ENCODE measurements at places on chromosomes 12 and 14.

DNA sequence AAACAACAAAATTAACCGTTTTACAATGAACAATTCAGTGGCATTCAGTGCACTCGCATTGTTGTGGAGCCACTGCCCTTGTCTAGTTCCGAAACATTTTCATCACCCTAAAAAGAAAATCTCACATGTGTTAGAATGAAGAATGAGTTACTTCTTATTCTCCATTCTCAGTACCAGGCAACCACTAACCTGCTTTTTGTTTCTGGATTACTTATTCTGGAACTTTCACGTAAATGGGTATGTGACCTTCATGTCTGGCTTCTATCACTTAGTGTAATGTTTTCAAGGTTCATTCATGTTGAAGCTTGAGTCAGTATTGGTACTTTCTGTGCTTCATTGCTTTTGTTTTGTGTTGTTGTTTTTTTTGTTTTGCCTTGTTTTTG is 15.6 kb downstream of the RCOR1 start:
- DNase-seq: no peak

DNA sequence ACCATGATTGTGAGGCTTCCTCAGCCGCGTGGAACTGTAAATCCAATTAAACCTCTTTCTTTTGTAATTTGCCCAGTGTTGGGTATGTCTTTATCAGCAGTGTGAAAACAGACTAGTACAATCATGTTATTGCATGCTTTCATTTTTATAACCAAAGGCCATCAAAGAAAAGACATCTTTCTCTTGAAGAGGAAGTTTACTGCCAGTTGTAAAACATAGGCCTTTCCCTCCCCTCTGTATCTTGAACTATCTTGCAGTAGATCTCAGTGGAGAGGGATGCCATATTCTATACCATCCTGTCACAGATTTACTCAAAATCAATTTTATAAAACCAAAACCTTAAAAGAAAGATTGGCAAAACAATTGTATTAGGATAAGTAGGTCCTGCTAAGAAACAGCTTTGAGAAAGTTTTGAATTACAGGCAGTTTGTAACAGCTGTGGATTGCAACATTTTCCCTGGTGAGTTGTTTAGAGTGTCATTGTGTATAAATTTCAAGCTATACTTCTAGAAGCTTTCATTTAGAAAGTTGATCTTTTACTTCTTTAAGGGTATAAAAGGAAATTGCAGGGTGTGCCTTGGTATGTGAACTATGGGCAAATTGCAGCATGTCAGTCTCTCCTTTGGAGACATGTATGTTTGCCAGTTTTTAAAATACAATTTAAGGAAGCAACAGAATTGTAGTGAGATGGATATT is 128.0 kb downstream of the ATP23 start:
- no peak for DNase-seq

GRCh38 chr12:108814462-108815211 is 42.7 kb downstream of the SSH1 start:
- DNase-seq: no peak

DNA sequence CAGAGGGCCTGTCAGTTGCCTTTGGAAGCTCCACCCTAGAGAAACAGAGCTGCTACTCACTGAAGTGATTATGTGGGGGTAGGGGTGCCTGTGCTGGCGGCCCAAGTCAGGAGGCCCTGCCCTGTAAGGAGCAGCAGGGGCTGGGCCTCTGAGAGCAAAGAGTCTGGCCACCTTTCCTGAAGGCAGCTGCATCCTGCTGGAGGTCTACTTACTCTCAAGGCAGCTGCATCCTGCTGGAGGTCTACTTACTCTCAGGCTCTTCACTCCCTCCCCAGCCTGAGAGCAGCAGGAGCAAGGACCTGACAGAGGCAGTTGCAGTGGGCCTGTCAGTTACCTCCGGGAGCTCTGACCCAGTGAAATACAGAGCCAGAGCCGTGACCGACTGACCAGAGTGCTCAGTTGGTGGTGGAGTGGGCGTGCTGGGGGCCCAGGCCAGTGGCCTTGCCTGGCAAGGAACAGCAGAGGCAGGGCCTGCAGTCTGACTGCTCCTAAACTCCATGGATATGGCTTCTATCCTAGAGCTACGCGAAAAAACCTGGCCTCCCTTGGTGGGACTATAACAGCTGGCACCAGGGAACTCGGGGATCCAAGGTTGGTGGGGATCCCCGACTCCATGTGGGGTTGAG is 32.3 kb downstream of the RAD51B start:
- no peak for DNase-seq

- no peak for DNase-seq
Measured at GRCh38 chr12:32483499-32483898, 84.1 kb downstream of the FGD4 start.

GRCh38 chr14:85873006-85873405 is 343.1 kb downstream of the FLRT2 start:
- DNase-seq: no peak

- DNase-seq: no peak
Measured at GRCh38 chr12:19242581-19242980, 113.0 kb downstream of the PLEKHA5 start.

DNA sequence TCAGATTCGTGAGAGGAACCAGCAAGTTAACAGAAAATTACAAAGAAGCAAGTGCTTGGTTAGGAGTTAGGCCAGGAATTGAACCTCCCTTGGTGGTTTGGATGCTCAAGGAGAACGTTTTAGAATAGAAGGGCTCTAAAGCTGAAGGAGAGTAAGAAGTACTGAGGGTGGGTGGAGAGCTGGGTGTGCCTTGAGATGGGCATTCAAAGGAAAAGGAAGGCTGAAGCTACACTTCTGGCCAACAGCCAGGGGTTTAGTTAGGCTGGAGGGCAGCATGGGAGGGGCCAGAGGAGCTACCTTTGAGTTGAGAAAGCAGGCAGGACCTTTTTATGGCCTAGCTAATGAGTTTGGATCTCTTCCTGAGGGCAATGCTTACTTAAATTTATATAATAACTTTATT is 421.2 kb downstream of the CCDC91 start:
- no peak for DNase-seq

GRCh38 chr12:41228066-41228820 is 40.1 kb downstream of the PDZRN4 start:
- no peak for DNase-seq

DNA sequence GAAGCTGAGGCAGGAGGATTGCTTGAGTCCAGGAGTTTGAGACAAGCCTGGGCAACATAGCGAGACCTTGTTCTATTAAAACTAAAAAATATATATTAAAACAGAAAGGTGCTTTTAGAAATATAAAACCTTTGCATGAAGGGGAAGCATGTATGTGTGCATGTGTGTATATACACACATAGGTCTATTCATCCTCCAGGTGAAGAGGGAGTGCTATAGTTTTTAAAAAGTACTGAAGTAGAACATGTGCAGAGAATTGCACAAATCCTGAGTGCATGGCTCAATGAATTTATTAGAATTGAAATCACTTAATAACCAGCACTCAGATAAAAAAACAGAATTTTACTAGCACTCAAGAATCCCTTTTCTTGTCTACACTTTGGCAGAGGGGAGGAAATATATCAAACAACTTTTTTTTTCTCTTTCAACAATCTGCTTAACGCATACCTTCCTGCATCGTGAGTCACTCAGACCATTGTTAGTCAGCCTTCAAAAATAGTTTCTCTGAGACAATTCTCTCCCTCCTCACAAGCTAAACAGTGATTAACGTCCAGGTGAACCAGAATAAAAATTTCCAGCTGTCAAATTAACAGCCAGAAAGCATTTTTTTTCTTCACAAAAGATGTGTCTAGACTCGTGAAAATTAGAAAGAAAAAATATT is 17.7 kb upstream of the NEDD1 start:
- no peak for DNase-seq

DNA sequence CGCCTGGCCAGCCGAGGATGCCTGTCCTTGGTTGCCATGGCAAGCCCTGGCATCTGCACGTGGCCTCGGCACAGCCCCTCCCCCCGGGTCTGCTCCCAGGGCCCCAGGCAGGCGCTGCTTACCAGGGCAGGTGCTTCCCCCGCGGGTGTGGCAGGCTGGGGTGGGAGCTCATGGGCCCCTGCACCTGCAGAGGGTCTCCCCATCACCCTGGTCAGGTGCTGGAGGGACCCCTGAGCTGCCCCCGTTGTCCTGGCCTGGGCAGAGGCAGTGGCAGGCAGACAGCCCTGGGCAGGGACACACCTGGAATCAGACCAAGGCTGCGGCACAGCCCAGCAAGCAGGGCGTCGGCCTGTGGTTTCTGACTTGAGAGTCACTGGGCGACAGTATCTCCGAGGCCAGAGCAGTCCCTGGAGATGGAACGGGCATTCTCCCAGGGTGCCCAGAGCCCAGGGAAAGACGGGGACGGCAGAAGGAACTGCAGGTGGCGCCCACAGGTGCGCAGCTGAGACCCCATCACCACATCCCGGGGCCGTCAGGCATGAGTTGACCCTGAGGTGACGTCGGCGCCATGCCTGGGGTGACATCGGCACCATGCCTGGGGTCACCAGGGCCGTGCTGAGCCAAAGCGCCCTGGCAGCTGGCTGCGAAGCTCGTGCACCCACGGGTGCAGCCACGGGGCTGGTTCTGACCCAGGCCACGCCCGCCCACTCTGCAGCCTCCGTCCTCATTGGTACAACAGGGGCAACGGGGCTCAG is 56.1 kb upstream of the FBRSL1 start:
- no peak for DNase-seq

DNA sequence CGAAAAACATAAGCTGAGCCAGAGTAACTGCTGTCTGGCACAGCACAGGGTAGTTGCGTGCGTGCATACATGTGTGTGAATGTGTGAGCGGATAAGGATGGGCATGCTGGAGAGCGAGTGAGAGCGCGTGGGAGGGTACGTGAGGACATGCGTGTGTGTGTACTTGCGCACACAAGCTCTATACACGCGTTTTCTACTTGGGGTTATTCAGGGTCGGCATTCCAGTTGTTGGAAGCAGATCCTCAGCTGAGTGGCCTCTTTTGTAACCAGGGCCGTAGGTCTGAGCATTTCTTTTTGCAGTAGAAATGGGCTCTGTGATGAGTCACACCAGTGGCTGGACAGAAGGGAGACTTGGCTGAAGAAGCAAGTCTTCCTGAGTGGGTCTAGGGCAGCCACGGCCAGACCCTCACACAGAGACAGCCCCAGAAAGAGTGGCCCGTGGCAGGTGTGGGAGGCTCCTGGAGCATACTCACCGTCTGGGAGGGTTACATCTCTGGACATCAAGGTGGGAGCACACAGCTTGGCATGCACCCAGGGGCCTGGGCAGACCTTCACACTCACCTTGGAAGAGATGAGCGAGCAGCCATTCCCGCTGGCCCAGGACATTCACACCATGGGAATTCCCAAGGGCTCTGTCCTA is 78.0 kb downstream of the LRRC74A start:
- DNase-seq: no peak

DNA sequence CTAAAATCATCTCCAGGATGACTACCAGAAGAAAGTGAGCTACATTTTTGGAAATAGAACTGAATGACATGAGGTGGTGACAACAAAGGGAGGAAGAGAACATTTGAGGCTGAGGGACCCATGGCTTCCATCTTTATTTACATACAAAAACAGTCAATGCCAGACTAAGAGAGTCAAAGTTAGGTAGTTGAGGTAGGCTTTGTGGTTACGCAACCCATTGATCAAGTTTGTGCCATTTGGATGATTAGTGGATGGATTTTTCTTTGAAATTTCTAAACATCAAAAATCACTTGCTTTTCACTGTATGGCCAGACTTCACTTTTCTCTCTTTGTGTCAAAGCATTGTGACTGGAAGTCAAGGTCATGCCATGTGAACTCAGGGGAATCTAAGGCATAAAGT is 22.9 kb downstream of the ASCL1 start:
- DNase-seq: no peak

- no peak for DNase-seq
Measured at GRCh38 chr14:71711619-71712018, 220.6 kb upstream of the RGS6 start.

DNA sequence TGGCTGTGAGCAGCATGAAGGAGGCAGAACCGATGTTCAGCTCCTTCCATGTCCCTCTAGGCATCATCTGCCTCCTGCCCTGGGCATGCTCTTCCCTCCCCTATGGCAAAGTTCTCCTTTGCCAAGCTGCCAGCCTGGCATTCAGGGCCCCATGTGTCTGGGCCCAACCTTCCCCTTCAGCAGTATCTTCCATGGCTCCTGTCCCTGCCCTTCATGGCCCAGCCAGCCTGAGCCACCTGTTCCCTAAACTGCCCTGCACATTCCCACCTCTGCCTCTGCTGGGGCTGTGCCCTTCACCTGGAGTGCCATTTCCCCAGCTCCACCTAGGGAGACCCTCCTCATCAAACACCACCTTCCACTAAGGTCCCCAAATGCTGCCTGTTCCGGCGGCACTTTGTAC is 74.0 kb upstream of the TCL1A start:
- no peak for DNase-seq
